ENCODE measurements at places on chromosomes 11 and 22.

GRCh38 chr11:3193373-3194015 lies 25.1 kb downstream of the MRGPRG start:
- DNase-seq: no peak

GRCh38 chr11:76167590-76167989 lies 38.7 kb downstream of the WNT11 start:
- no peak for DNase-seq

DNA sequence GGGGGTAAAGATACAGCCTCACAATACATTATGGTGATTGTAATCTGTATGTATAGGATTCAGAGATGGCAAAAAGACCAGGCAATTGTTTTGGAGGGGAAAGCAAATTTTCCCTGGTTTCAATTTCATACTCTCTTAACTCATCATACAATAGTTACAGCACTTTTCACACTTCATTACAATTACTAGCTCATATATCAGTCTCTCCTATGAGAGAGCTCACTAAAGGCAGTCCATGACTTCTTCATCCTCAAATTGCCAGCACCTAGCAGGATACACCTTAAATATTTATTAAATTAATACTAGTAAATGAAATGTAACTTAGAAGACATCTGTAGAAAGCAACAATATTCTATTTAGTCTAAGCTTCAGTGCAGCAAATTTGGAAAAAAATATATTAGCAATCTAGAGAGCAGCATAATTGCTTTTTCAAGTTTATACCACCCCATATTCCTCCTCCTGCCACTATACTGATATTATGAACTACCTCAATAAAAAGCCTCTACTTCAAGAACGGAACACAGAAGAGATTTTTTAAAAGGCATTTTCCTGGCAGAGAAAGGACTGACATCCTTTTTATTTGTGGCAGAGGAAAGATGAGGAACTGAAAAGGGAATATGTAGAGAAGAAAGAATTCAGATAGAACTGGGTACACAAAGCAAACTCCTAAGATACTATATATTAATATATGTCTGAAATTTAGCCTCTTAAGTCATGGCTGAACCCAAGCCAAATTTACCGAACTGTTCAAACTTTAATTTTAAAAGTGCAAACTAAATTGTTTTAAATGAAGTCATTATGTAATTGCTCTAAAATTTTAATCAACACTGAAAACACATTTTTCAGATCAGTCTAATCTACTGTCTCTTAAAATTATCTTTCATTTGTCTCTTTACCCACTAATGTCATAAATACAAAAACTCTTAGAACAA lies 27.7 kb downstream of the PICALM start:
- DNase-seq: no peak

GRCh38 chr11:75946531-75947530 lies 131.8 kb downstream of the UVRAG start:
- DNase-seq: no peak

- DNase-seq: no peak
Observed at GRCh38 chr22:44337678-44338004, 24.9 kb upstream of the SHISAL1 start.

- DNase-seq: no peak
Observed at GRCh38 chr11:94131718-94132115, 3.1 kb downstream of the PANX1 start.

DNA sequence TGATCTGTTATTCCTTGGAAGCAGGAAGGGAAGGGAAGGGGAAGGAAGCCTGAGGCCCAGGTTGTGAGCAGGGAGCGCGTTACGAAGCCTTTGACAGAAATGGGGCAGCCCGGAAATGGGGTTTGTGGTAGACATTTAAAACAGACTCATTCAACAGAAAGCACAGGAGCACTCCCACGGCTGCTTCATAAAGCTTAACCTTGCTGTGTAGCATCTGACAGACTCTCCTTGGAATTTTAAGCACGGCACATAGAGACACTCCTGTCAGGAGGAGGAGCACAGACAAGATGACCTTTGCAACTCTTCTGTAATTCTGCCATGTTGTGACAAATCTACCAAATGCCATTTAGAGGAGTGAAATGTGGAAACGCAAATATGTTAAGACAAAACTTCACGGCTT lies 131.6 kb downstream of the FBXO7 start:
- no peak for DNase-seq

- DNase-seq: no peak
Observed at GRCh38 chr22:24592058-24592850, 619 bp downstream of the LRRC75B start.

- DNase-seq: no peak
Observed at GRCh38 chr11:130571519-130571918, 123.1 kb downstream of the ADAMTS15 start.

GRCh38 chr11:36350137-36350513 lies 54.0 kb downstream of the PRR5L start:
- DNase-seq: no peak

DNA sequence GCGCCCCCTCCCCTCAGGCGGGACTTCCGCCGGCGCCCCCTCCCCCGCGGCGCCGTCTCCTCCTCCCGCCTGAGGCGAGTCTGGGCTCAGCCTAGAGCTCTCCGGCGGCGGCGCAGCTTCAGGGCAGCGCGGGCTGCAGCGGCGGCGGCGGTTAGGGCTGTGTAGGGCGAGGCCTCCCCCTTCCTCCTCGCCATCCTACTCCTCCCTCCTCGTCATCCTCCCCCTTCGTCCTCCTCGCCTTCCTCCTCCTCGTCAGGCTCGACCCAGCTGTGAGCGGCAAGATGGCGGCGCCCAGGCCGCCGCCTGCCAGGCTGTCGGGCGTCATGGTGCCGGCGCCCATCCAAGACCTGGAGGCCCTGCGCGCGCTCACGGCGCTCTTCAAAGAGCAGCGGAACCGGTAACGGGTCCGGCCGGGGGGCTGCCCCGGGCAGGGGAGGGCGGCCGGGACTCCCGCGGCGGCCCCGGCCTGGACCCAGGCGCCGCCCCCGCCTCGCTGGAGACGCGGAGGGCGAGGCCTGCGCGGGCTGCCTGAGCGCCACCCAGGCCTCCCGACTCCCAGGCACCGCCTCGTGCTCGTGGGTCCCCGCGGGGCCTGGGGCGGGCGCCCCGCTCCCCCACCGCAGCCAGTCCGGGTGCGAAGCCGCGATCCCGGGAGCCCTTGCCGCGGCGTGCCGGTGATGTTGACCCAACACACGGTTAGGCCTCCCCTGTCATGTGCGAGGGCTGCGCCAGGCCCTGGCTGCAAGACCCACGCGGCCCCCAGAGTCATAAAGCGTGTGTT lies at the start of gene ATXN10:
Gene ATXN10, plus strand, starts transcription at position 52 of the 781 bp plus-strand sequence. Its CDS starts 230 bp downstream, at position 282.
- peak; percentile 55 for DNase-seq

- DNase-seq: no peak
Observed at GRCh38 chr22:31127181-31127772, 4.5 kb downstream of the INPP5J start.

DNA sequence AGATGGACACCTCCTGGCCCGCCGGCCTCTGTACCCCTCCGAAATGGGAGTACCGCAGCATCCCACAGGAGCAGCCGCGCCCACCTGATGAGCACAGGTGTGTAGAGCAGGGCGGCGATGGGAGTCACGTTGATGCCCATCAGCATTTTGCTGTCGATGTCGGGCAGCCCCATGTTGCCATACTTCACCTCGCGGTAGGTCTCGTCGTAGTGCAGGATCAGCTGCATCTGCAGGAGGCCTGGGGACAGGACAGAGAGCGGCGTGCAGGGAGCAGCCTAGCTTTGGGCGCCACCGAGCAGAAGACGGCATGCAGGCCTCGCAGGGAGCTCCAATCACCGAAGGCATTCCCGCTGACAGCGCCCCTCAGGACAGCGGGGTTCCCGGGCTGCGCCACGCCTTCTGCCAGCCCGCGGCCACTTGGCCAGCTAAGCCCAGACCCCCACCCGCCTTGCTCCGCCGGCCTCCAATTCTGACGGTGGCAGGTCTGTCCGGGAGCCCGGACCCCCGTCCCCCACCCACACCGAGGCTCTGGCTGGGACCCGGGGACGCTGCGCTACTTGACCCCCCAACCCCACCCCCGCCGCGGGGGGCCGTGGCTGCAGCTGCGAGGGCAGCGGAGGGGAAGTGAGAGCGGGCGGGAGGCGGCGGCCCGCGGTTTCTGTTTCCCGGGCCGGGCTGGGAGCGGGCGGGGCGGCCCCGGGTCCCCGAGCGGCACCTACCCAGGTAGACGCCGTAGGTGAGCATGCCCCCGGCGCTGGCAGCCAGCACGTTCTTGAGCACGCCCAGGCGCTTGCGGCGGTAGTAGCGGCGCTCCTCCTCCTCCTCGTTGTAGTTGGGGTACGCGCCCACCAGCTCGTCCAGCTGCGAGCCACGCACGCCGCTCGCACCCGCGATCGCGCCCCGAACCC lies 705 bp downstream of the UNC93B1 start:
- no peak for DNase-seq

DNA sequence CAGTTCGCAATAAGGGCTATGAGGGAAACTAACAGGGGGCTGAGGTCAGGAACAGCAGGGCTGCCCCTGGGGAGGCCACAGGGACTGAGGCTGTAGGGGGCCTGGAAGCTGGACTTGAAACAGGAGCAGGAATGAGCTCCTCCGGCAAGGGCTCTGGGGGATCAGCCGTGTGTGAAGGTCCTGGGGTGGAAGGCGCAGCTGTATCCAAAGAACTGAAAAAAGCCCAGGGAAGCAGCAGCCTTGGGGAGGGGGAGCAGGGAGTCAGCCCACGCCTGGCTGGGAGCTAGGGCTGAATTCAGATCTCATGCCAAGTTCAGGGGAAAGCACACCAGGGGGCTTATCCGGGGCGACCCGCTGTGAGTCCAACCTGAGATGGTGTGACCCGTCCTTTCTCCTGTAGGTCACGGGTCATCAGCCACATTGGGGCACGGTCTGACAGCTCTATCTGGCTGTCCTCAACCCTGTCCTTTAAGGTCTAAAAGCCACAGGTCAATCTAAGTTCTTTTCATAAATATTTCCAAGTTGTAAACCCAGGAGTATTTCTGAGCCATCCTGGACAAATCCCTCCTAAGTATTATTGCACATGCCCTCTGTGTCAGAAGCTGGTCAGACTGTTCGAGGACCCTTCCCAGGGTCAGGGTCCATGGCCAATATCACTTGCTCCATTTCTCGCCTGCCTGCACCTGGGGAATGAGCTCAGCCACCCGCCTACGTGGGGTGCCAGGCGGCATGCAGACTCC lies 18.0 kb downstream of the TP53AIP1 start:
- no peak for DNase-seq

DNA sequence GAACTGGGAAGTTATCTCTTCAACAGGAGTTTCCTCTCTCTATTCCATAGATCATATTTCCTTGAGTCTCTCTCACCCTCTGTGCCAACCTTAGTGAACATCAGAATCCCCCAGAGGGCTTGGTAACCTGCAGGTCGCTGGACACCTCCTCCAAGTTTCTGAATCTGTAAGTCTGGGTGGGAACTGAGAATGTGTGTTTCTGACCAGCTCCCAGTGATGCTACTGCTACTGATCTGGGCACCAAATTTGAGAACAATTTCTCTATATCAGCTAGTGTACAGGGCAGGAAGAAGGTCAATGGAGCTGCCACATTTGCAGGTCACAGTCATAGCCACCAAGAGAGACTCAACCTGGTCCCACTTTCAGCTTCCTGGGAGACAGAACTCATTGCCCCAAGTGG lies 62.9 kb downstream of the RCN1 start:
- no peak for DNase-seq

GRCh38 chr11:57888386-57888785 lies 126.8 kb downstream of the CTNND1 start:
- no peak for DNase-seq

DNA sequence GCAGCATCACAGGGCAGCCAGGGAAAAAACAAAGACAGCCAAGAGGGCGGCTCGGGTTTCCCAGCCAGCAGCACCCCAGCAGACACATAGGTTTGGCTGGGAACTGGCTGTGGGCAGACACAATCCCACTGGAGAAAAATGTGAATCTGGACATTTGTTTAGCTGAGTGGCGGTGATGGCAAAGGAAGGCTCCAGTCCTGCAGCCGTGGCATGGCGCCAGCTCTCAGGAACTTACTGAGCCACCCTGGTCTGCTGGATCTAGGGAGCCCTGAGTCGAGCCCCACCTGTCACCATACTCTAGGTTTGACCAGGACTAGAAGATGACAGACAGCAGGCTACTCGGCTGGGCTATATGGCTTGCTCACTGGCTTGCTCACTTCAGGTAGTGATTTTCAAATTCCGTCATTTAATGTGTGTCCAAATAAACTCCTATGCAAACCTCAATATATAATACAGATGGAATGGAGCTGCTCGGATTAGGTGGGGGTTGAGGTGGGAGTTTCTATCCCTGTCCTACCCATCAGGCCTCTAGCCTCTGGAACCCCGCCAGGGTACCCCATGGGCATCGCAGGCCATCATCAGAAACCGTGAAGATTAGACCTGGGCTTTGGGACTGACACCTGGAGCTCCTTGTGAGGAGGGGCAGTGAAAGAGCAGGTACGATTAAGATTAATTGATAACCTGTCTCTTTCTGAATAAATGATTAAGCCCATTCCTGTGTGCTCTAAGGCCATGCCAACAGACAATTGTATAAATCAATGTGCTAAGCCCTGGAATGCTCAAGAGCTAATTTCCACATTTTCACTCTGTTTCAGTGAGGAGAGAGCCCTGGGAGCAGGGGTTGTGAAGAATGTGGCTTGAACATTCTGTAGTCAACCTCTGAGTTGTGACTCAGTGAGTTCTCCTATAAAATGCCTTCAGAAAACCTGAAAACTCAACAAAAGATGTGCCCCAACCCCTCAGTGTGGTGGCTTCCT lies 42.5 kb downstream of the GALNT18 start:
- no peak for DNase-seq

GRCh38 chr22:22993184-22993583 lies 77.1 kb upstream of the GNAZ start:
- no peak for DNase-seq

- no peak for DNase-seq
Observed at GRCh38 chr11:86782742-86783141, 17.6 kb upstream of the PRSS23 start.

- no peak for DNase-seq
Observed at GRCh38 chr11:117194267-117194666, 4.9 kb upstream of the TAGLN start.

DNA sequence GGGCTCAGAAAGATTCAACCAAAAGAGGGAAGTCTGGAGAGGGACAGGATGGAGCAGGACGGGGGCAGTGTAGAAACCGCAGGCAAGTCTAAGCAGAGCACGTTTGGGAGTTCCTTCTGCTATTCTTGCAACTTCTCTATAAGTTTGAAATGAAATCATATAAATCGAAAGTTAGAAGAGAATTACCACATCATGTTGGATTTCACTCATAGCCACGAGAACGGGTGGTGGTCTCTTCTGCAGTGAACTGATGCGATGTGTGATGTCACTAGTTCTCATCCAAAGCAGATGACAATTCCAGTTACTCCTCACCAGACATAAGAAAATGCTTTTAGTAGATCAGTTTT lies 36.0 kb downstream of the KCNQ1 start:
- no peak for DNase-seq

- no peak for DNase-seq
Observed at GRCh38 chr11:121592708-121593107, 139.9 kb upstream of the SORL1-AS1 start.

- peak; percentile 32 for DNase-seq
Observed at GRCh38 chr11:75507571-75507970, 18.2 kb downstream of the GDPD5 start.
